ENCODE measurements at places on chromosomes 13 and 19.

GRCh38 chr13:30222254-30222653 lies 85.1 kb downstream of the KATNAL1 start:
- DNase-seq, result no peak

GRCh38 chr13:74682746-74683145 lies 548.5 kb upstream of the KLF12 start:
- no peak for DNase-seq

- no peak for DNase-seq
Measured at GRCh38 chr19:50449236-50449899, 16.7 kb downstream of the MYBPC2 start.

DNA sequence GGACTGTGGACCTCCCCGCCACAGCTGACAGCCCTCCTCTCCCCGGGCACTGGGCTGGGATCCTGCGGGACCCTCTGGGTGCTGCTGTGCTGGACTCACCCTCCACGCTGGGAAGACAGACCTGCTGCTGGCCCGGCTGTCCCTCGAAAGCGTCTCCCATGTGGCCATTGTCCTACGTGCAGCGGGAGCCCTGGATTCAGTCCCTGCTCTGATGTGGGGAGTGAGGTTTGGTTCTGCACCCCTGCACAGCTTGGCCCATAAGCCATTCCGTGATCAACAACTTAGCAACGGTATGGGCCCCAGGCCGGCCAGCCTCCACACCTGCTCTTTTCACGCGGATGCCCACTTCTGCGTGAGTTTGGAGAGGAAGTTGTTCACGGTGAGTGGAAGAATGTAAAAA lies 195.2 kb downstream of the TEX29 start:
- no peak for DNase-seq

- DNase-seq, result no peak
Measured at GRCh38 chr19:2235381-2236063, 607 bp downstream of the PLEKHJ1 start.

DNA sequence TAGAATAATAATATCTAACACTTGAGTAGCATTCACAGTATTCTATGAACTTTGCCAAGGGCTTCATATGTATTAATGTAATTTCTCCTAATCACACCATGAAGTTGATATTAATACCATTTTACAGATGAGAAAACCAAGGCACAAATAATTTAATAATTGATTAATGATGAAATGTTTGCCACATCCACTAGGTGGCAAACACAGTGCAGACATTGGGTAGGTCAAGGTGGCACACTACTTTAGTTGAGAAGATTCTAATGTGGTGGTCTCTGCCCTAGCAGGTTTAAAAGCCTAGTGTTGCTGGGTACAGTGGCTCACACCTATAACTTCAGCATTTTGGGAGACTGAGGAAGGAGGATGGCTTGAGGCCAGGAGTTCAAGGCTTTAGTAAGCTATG lies 412.4 kb downstream of the SUCLA2 start:
- no peak for DNase-seq

DNA sequence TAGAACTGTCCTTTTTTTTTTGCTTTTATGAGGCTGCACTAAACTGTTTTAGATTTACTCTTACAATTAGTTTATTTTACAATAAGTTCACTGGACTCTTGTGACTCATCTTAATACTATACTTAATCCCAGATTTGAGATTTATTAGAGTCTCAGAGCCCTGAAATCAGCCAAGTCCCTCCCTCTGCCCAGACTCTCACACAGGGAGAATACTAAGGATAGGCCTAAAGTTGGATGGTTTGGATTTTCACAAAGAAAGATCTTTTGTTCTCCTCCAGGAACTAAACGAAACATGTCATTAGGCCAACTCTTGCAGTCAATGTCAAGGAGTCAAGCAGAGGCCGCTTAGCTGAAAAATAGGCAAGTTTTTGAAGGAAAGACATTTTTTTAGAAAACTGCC lies 42.7 kb upstream of the MIR17HG start:
- DNase-seq, result no peak

Data from CD4-positive, alpha-beta T cell treated with Interleukin-4 for 1 hour (primary cell).